ENCODE measurements at places on chromosomes 7 and 10. TPM values are rescaled to one million over a fixed set of nuclear protein-coding genes. Genes with fewer than 3 reads are reported as not detected.

The OIT3 gene
- 0.05 TPM for total RNA-seq

The ZNF394 gene
- total RNA-seq: 17.5 TPM

The RET gene
- total RNA-seq: 0.52 TPM

The SPDYE2 gene
- not detected for total RNA-seq

The ZNF804B gene
- not detected for total RNA-seq
